ENCODE measurements at places on chromosomes 7 and 10.

DNA sequence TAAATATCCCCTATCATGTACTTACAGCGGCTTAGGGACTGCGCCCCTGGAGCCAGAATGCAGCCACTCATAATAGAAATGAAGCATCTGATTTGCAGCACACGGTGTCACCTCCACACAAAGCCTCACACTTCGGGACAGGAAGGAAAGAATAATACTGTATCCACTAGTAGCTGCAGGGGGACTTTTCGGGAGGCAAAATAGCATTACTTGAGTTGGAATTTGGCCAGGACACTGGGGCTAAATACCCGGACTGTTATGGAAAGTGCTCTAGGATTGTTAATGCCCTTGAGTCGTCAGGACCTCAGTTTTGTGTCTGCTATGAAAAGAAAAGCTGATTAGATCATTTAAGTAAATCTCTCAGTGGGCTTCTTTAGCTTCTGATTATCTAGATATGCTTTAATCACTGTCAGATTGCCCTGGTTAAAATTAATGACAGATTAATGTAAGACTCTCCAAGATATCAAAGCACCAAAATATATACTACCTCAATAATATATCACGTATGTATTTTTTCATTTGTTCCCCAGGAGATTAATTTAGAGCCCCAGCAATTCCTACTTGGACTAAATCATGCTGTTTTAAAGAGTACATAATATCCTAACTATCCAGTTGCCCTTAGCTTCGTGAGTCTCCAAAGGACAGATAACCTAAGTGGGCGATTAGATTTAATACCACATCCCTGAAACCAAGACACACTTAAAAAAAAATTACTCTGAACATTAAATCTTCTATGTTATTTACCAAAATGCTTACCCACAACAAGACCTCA, 173.0 kb upstream of the NEBL start:
- DNase-seq = no peak

- peak; percentile 21 for DNase-seq
Measured at GRCh38 chr10:96789571-96790108, 42.5 kb upstream of the LCOR start.

DNA sequence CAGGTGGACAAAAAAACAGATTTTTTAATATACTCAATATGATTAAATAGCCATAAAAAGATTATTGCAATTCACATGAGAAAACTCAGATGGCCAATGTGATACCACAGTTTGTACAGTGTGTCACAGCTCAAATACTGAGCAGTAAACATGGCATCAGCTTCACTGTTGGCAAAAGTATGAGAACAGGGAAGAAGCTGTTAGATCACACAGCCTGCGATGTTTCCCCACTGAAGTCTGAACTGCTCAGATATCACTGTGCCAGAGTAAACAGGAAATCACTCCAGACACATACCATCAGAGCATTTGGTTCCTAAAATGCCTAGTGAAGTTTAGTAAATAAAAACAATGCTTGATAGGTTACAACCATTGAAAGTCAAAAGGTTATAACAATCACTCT, 347.8 kb downstream of the ETV1 start:
- no peak for DNase-seq

DNA sequence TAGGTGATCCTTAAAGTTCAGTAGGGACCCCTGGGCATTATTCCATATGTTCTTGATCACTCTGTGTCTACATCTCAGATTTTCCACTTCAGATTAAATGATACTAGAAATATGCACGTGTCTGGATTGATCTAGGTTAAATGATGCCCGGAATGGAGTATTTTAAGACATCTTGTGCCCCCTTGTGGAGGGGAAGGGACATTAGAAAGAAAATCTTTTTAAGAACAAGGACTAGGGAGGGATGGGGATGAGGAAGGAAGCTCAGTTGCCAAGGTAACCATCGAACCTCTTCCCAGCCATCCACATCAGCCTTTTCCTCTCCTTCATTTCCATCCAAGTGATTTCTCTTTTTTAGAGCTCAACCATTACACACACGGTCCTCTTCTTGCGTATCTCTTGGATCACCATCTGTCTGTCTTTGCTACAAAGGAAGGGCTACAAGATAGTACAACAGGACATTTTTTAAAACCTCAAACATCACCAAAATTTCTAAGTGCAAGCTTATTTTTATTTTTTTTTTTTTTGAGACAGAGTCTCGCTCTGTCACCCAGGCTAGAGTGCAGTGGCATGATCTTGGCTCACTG, 40.5 kb downstream of the PRSS2 start:
- DNase-seq = peak; percentile 58

DNA sequence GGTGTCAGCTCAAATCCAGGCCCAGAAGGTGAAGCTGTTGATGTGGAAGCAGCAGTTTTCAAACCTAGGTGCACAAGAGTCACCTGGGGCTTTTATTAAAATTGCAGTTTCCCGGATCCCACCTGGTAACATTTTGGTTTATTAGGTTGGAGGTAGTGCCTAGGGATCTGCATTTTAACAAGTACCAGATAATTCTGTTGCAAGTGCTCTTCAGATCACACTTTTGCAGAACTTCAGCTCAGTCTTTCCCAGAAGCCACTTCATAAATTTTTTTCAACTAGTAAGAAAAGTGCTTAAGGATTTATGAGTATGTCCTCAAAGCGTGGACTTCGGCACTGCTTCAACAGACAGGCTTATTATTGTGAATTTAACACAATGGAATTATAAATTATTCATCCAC, 213.8 kb downstream of the ADRA2A start:
- DNase-seq = no peak

DNA sequence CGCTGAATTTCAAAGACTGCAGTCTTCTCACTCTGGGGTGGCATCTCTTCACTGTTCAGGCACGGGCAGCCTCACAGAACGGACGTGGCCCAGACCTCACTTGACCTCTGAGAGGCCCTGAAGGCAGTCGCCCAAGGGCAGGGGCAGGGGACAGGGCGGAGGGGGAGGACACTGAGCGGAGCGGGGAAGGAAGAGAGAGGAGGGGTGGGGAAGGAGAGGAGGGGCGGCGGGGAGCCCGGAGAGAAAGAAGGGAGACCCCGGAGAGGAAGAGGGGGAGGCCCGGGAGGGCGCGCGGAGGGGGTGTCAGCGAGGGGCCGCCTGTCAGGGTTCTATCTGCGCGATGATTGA, 58.7 kb upstream of the COMTD1 start:
- peak; percentile 31 for DNase-seq

GRCh38 chr10:98168766-98169165, 34.3 kb downstream of the R3HCC1L start:
- no peak for DNase-seq

DNA sequence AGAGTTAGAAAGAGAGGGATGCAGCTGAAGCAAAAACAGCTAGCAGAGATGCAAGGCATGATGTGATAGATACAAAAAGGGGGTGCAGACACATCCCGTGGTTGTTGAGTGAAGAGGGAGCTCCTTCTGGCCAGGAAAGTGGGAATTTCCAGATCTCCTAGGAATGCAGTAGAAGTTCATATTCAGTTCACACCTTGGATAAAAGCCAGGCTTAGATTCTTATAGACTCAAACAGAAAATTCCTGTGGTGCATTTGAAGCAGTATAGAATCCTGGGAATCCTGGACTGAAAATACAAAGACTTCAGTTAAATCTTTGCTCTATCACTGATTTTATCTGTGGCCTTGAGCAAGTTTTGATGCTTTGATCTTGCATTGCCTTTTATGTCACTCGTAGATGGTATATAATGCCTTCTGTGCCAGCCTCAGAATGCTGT, 33.9 kb downstream of the SGPL1 start:
- DNase-seq = no peak

DNA sequence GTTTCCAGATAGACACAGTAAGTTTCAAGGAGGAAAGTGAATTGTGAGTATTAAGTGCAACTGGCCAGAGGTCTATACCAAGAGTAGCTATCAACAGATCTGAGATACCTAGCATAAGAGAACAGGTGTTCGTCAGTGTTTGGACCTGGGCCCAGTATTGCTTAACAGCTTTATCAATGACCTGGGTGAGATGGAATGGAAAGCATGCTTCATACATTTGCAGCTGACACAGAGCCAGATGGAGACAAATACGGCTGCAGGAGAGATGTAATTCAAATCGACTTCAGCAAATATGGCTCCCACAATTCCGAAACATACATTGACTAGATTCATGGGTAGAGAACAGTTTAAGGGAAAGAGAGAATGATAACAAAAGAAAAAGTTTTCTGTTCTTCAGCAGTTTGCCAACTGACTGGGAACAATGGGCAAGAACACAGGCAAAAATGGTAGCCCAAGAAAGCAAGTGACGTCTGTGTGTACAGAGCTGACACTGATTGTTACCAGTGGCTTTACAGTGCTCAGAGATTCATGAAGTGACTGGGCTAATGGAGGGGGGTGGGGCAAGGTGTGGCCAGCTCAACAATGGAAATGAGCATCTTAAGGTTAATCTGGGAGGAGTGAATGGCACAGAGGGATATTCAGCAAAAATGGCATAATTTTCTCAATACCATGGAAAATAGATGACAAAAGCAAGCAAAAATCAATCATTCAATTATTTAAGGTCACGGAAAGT, 28.0 kb upstream of the COBL start:
- no peak for DNase-seq

GRCh38 chr10:48773580-48773979, 88.9 kb downstream of the WDFY4 start:
- no peak for DNase-seq

DNA sequence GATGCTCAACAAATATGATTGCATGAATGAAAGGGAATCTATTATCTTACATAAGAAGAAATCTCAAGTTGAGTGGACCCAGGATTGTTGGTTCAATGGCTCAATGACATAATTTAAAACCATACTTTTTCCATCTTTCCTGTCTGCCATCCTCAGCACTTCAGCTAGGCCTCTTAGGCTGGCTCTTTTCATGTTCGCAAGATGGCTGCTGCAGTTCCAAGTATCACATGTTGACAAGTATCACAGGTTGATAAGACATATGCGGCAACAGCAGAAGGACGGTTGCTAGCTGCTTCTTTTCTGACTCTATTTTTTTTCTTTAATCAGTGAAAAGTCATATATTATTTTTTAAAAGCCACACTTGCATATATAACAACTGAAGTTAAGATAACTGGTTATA, 79.0 kb upstream of the CDK6 start:
- no peak for DNase-seq

DNA sequence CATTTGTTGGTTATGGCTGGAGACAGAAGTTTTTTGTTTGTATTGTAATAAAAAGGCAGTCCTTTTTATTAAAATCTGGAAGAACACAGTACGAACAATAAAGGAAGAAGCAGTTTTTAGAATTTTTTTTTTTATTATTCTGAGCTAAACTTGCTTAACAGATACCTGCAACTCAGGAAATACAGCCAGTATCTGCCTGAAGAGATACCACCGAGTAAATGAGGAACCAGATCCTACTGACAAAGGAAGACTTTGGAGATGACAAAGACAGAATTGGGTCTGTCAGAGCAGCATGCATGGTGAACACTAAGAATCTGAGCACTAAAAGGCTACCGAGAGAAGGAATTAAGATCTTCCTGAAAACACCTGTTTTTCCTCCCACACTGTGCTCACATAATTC, 1335.9 kb upstream of the SORCS1 start:
- DNase-seq = no peak

DNA sequence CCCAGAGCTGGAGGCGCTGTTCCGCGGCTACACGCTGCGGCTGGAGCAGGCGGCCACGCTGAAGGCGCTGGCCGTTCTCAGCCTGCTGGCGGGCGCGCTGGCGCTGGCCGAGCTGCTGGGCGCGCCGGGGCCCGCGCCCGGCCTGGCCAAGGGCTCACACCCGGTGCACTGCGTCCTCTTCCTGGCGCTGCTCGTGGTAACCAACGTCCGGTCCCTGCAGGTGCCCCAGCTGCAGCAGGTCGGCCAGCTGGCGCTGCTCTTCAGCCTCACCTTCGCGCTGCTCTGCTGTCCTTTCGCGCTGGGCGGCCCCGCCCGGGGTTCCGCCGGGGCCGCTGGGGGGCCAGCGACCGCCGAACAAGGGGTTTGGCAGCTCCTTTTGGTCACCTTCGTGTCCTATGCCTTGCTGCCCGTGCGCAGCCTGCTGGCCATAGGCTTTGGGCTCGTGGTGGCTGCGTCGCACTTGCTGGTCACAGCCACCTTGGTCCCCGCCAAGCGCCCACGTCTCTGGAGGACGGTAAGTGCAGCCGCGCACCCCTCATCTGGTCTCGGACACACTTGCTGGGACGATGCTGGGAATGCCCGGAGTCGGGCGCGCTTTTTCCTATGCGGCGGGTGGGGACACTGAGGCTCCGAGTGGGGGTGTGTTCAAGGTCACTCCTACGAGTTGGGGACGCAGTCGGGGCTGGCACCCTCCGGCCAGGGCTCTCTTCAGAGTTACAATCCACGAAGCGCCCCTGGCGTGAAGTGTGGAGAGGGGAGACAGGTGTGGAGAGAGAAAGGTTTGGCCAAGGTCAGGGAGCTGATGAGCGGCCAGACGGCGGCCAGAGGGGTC, 717 bp downstream of the ADCY1 start:
- peak; percentile 32 for DNase-seq

DNA sequence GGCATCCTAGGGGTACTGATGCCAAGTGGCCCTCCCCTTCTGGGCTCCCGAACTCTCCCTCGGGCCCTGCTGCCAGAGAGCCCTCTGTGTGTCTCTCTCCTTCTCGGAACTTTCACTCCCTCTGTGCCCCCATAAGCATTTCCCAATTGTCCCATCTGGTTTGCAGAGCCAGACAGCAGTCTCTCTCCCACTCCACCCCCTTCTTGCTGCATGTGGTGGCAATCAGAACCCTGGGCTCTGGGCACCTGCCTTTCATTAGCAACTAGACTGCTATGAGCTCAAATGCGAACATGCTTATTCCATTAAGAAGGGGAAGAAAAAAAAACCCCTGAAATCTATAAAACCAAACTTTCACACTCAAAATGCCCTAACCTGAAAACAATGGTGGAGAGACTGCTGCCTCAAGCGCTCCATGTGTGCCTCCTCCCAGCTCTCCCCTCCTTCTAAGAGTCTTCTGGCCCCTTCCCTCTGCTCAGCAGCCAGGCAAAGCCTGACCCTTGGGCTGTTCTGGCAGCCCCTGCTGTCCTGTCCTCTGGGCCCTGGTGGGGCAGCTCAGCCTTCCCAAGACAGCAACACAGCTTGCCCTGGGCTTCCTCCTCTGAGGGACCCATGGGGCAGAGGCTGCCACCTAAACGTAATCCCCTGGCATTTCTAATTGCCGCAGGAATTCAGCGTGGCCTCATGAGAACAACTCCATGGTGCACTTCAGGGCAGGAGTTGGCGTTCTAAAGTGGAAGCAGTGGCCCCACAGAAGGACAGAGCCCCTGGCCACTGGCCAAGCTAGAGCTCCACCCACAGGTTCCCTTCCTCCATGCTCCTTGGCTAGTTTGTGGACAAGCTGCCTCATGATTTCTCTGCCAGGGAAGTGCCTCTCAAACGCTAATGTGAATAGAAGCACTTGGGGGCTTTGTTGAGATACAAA, 415.4 kb downstream of the PLXNA4 start:
- no peak for DNase-seq

DNA sequence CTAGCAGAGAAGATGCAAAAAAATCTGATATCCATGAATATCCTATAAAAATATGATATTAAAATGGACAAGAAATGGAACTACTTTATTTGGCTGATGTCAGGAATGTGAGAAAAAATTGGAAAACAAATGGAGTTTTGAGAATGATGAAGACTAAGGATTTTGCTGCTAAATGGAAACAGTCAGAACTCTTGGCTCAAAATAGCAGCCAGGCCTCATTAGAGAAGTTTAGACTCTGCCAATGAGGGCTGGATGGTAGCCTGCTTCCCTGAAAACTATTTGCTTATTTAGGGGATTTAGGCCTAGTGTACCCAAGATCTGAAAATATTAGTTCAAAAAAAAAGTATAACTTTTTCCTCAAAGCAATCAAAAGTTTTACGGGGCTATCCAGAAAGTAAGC, 458.5 kb downstream of the TFEC start:
- DNase-seq = no peak

GRCh38 chr10:69896606-69897231, 95.0 kb downstream of the COL13A1 start:
- DNase-seq = no peak

All from suppressor macrophage treated with lipopolysaccharide for 1 hour (primary cell).